Stimulated activated CD4-positive, alpha-beta T cell treated with anti-CD3 and anti-CD28 coated beads, Interleukin-4, amount 100 ng/mL, for 24 hours (primary cell): ENCODE measurements at places on chromosomes 4 and X.
A peak's percentile ranks its signal among the peaks of the same experiment; 100 is the strongest.

DNA sequence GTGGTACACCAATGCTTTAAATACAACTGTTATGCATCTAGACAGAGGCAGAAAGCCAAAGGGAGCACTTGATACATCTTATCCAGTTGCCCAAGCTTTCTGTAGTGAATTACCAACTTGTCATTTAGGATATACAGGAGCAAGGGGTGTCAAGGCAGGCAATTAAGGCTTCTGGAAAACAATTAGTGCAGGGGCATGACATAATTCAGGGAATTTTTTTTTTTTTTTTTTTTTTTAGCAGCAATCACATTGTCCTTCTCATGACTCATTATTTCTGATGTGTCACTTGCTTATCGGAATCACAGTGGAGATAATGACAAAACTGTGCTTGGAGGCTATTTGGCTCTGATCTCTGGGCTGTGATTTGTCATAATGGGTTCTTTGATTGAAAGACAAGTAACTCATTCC lies 259.5 kb downstream of the ARHGAP24 start:
- no peak for DNase-seq

DNA sequence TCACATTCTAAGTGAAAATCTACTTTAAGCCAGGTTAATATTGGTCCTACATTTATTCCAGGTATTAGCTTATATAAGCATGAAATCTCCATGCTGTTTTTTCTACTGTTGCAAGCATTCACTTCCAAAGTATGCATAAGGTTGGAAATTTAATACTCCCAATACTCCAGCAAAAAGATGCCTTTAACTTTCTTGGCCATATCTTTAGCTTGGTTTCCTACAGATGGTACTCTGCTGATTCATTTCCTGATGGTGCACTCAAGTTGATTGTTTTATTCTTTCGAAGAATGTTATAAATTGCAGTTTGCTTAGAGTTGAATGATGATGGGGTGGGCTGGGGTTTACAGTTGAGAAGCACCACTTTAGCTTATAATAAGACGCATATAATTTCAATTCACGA lies 330.2 kb downstream of the PTTG2 start:
- DNase-seq: no peak

DNA sequence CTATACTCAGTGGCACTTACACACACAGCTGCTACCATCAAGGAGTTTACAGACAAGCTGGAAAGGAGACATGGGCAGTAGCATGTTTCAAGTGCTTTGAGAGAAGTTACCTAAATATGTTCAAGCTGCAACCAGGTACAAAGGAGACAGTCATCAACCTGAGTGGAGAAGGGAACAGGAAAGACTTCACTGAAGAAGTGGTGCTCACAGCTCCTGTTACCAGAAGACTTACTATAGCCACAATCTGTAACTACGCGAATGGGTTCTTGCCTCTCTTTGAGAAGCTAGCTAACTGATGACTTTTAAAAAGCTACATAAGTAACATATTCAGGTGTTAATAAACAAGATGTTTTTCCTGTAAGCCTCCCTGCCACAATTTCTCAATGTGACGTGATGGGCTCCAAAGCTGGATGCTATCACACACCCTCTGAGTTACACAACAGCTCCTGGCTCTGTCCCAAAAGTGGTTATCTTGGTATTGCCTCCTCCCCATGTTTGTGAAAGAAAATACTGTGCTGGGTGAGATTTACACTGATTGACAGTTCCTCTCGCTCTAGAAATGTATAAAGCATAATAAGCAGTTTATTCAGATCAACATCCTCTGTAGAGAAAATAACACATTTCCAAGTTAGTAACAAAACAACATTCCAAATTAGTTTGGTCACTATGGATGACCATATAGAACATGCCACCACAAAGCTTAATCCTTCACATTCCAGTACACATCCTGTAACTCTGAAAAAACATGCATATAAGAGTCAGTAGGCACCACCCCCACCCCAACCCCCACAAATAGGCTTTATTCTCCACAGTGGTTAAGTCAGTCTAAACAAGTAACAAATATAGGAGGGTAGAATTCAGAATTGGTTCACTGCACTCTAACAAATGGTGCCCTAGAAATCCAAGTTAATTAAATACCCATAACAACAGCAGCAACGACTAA lies 81.8 kb downstream of the FRYL start:
- no peak for DNase-seq

DNA sequence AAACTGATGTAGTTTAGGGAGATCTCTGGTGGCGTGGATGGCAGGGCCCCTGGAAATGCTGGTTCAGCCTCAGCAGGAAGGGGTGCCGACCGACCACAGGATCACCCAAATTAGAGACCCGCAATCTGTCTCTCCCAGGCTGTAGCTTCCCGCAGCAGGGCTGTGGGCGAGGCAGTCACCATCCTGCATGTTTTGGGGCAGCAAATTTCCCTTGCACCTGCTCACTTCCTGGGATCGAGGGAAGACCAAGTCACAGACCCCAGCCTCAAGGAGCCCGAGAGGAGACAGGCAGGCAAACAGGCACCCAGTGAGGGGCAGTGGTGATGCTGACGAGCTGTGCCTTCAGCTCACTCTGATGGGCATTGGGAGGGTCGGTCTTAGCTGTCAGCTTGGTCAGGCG lies 21.2 kb upstream of the GPR78 start:
- no peak for DNase-seq

GRCh38 chr4:52997132-52997416 lies 135.0 kb downstream of the RASL11B start:
- no peak for DNase-seq

DNA sequence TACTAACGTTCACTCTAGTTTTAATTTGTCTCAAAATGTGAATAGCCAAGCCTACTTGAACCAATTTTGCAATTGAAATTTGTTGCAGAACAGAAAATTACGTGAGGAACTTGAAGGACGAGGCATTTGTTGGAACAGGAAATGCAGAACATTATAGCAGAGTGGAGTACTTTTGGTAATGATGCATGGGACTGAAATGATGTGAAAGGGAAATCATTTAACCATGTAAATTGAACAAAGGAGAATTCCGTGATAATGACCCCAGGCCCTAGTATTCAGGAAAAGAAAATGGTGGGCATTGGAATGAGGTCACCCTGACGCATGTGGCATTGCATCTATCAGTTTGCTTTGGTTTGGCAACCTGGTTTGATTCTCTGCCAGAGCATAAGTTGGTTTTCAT lies 44.9 kb upstream of the BEND4 start:
- DNase-seq: no peak

- no peak for DNase-seq
Observed at GRCh38 chrX:28651186-28651585, 63.9 kb downstream of the IL1RAPL1 start.

DNA sequence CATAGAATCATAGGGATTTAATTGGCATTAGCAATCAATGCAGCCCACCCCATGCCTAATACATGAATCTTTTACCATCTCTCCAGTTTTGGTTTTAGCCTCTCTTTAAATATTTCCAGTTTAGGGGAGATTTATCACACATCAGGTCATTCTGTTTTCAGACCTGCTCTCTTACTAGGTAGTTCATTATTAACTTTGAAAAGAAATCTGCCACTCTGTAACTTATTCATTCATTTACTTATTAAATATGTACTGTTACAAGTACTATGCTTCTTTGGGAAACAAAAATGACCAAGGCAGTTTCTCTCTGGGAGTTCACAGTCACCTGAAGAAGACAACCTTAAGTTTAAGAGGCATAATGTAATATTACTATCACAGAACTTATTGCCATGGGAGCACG lies 62.1 kb downstream of the USO1 start:
- no peak for DNase-seq

DNA sequence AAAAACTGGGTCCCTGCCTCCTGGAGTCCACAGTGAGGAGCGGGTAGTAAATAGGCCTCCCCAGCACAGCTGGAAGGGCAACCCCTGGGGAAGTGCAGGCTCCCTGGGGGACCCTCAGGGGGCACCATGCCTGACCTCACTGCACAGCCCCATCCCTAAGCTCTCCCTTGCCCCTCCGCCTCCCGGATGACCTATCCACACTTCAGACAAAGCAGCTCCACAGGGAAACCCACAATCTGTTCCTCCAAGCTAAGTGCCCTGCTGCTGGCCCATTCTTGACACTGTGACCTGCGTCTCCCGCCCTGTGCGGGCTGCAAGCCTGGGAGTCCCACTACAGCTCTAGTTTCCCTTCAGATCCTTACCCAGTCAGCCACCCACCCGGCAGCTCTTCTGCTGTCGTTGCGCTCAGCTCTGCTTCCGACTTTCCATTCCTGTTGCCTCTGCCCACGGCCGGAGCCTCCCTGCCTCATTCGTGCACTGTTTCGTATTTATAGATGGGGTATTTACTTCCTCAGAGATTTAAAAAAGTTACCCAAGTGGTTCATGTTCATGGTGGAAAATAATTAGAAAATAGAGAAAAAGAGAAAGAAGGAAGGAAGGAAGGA lies 47.0 kb upstream of the STOX2 start:
- no peak for DNase-seq

- no peak for DNase-seq
Observed at GRCh38 chrX:66815227-66815626, 176.3 kb upstream of the EDA2R start.

GRCh38 chrX:119784747-119785446 lies 6.5 kb downstream of the RPL39 start:
- peak; percentile 55 for DNase-seq

DNA sequence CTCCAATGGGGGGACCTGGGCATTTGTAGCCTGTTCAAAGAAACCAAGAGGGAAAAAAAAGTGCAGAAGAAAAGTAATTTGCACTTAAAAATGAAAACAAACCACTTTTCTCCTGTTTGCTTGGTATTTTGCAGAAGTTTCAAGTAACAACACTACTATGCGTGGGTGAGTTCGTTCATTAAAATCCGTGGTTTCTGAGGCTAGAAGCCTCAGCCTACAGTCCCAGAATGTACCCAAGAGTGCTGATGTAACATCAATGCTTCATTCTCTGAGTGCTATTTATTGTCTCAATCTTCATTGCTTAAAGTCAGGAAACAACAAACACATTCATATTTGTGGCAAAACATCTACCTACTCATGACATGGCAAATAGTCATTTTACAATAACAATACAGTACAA lies 29.2 kb downstream of the LGI2 start:
- no peak for DNase-seq

DNA sequence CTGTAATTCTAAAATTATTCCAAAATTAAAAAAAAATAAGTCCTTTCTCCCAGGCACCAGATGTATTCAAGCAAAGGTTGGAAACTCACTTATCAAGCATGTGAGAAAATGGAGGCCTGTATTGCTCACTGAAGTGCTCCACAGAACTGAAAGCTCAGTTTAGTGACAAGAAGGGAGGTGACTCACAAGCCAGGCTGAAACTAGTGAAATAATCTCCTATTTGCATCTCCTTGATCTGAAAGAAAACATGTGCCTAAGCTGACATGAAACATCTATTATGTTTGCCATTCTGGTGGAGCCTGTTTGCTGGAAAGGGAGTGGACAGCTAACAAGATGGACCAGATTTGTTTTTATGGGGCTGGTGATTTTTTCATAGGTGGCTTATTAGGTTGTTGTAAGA lies 54.0 kb upstream of the AMELX start:
- no peak for DNase-seq

- no peak for DNase-seq
Observed at GRCh38 chrX:27953171-27953570, 28.1 kb downstream of the DCAF8L1 start.

- DNase-seq: no peak
Observed at GRCh38 chr4:26826721-26827120, 33.9 kb upstream of the STIM2 start.

DNA sequence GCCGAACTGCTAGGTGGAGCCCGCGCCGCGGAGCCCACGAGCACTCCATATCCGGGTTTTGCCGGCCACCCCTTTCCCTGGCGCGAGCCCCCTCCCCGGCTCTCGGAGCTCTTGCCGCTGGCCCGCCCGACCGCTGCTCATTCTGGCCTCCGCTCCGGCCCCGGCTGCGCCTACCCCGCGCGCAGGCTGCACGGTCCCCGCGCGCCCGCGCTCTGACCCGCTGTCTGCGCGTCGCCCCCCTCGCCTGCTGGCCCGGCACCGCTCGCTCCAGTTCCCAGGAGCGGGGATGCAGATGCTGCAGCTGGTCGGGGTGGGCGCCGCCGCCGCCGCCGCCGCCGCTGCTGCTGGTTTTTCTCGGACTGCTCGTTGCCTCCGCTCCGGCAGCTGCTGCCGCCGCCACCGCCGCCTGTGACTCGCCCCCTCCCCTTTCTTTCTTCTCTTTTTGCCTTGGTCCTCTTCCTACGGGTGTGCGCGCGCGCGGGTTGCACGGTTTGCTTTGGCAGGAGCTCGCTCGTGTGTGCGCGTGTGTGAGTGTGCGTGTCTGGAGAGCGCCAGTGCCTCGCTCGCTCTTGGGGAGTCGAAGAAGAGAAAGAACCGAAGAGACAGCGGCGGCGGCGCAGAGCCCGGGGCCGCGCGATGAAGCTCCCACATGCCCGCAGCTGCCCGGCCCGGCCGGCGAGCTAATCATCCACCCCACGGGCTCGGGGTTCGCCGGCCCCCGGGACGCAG lies at the start of gene ADGRL3:
ADGRL3 (plus strand) TSS at position 140 of the 729 bp plus-strand sequence.
- DNase-seq: no peak

DNA sequence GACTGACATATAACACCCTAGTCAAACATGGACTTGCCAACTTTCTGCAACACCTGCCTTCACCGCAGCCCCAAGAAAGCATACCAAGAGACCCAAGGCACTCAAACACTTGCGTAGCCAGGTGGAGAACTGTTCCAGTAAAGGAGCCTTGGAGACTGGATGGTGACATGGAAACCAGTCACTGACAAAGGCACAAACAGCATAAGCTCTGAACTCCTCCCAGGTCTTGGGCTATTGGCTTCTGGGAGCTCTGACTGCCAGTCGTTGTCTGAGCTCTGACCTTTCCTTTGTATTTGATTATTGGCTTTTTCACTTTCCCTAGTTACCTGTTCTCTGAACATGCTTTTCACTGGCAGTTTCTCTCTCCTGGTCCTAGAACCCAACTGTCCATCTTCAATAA lies 38.3 kb downstream of the ARAP2 start:
- DNase-seq: no peak

GRCh38 chrX:54695816-54696487 lies 102.1 kb downstream of the ITIH6 start:
- no peak for DNase-seq

GRCh38 chr4:185380320-185380719 lies 15.4 kb downstream of the LRP2BP start:
- DNase-seq: no peak

DNA sequence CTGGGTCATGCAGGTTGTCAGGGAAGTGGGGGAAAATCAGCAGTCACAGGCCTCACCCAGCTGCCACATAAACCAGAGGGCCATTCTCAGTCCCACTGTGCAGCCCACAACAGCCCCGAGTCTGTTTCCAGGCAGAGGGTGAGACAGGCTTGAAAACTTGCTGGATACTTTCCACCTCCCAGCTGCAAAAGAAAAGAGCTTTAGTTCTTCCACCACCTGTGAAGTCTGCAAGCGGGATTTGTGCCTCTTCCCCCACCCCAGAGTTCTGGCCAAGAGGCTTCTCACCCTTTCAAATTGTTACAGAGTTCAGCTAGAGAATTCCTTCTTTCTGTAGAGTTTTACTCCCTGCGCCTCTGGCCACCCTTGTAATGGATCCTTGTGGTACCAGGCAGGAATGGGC lies 115.5 kb upstream of the ZDHHC15 start:
- no peak for DNase-seq

- DNase-seq: no peak
Observed at GRCh38 chr4:149370785-149371420, 444.7 kb downstream of the IQCM start.
